ENCODE measurements at places on chromosomes 5 and 9.

GRCh38 chr9:133818444-133818843 lies 80.3 kb upstream of the SARDH start:
- DNase-seq = no peak

DNA sequence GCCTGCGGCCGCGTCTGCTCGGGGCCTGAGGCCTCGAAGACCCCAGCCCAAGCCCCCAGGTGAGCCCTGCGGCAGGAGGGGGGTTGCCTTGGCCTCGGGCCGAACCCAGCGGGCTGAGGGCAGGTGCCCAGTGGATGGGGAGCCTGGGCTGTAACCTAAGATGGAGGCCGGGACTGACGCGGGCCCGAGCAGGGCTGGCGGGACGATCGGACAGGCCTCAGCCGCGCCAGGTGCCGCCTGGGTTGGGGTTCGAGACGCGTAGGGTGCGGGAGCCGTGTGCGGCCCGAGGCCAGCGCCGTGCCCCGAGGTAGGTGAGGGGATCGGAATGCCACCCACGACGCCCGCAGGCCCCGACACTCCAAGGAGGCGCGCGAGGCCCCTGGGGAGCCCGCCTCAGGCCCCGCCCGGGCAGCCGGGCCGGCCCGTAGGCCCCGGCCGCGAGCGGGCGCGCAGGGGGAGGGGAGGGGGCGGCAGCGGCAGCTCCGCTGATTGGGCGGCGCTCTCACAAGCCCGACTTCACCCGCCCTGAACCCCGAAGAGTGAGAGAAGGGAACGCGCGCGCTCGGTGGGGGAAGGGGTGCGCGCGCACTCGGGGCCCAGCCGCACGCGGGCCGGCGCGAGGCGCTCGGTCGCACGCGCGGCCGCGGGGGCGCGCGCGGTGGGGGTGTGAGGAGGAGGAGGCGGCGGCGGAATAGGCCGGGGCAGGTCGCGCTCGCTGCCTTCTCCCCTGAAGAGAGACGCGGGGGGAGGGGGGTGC lies at the start of gene NSD1:
NSD1 (plus strand) TSS at position 678 of the 757 bp plus-strand sequence. CDS start 1,331 bp downstream, outside the sequence.
- peak; percentile 93 for DNase-seq

GRCh38 chr9:95389373-95389772 lies 71.9 kb upstream of the FANCC start:
- no peak for DNase-seq

GRCh38 chr9:4113711-4114110 lies 186.2 kb downstream of the GLIS3 start:
- DNase-seq = no peak

GRCh38 chr9:133777068-133777791 lies 39.1 kb upstream of the SARDH start:
- no peak for DNase-seq

- DNase-seq = no peak
Observed at GRCh38 chr9:1202512-1203280, 152.5 kb downstream of the DMRT2 start.

Data from stimulated activated CD4-positive, alpha-beta T cell treated with anti-CD3 and anti-CD28 coated beads, Interleukin-2, amount 100 ng/mL, for 24 hours (primary cell).